ENCODE measurements at places on chromosomes 3 and 15.
A peak's percentile ranks its signal among the peaks of the same experiment; 100 is the strongest.

DNA sequence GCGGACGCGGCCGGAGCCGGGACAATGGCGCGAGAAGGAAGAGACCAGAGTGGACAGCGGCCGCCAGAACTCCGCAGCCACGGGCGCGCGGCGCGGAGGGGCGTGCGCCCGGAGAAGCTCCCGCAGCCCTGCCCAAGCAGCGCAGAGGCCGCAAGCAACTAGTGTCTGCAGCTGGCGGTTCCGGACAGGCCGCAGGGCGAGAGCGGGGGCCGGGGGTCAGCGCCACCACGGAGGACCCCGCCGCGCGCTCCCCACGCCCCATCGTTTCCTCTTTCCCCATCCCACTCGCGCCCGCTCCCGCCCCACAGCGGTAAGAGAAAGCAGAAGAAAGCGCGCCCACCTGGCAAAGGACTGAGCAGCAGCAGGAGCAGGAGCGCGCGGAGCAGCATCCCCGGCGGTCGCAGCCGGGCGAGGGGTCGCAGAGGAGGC, 440 bp downstream of the PRTG start:
- DNase-seq = no peak

DNA sequence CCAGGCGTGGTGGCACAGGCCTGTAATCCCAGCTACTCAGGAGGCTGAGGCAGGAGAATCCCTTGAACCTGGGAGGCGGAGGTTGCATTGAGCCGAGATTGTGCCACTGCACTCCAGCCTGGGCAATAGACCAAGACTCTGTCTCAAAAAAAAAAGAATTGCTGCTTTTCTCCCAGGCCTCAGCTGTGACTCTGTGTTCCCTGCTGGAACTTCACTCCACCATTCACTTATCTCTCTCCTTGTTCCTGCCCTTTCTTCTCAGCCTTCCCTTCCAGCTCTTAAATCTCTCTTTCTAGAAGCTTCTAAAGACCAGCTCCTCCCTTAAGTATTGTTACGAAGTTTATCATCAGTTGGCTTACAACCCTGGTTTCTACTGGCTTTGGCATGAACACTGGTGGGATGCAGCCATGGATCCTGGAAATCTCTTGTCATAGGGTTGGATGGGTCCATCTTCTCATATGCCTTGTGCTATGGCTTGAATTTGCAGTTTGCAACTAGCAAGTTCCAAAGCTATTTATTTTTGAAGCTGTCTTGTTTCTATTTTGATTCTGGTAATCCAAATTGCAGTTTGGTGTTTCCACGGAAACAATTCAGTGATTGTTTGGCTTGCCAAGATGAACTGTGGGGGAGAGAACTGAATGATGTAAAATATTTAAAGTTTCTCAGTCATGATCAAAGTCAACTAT, 10.5 kb downstream of the C3orf62 start:
- no peak for DNase-seq

DNA sequence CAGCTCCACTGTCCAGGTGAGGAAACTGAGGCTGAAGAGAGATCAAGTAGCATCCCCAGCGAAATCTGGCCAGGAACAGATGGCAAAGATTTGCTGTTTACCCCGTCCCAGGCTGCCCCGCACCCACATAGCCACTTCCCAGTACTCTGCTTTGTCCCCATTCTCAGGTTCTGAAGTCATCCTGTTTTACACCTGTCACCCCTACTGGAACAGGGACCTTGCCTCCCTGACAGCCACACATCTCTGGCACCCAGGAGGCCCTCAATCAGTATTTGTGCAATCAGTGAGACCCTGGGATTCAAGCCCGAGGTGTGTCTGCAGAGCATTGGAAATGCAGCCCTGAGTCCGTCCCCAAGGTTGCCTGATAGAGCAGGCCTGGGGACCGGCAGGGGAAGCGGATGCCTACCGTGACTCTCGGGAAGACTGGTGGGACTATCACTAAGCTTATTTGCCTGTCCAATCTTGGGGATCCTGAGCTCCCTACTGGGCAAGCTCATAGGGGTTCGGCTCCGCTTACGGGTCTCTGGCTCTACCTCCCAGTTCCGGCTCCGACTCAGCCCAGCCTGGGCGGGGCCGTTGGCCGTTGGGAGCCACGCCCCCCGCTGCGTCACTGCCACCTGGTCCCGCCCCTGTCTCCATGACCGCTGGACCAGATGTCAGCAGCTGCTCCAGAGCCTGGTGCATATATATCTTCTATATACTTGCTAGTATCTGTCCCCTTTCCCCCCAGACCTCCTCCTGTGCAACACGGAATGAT, 17.5 kb upstream of the FANCD2 start:
- peak; percentile 97 for DNase-seq

DNA sequence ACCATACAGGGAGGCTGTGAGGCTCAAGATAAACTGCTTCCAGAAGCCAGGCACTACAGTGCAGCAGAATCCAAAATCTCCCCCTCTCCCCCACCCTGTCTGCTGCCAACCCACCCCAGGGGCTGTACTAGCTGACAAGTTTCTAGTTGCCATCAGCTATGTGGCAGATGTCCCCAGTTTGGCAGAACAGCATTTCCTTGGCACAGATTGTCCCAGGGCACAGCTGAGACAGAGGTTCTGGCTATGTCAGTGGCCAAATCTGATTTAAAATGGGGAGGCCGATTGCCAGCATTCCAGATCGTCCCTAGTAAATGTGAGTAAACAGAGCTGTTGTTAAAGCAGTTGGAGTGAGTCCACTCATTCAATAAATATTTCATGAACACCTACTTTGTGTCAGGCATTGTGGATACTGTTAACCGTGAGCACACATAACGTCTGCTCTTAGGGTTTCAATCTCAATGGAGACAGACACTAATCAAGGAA, 28.0 kb upstream of the CCDC174 start:
- DNase-seq = no peak

DNA sequence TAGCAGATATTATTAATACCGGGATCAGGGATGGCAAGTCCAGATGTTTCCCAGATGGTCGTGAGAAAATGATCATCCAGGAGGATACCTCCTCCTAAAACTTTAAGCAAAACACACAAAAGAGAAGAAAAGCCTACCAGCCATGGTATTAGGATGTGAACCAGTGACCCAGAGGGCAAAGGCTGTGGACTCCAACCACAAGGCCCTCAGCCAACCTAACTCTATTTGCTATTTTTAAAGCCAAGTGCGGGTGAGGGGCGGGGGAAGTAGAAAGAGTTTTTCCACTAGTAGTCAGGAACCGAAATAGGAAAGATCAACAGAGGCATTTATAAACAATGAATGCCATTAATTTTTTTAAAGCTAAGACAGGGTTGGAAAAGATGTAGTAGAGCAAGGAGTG, 77.4 kb downstream of the STAC start:
- no peak for DNase-seq

DNA sequence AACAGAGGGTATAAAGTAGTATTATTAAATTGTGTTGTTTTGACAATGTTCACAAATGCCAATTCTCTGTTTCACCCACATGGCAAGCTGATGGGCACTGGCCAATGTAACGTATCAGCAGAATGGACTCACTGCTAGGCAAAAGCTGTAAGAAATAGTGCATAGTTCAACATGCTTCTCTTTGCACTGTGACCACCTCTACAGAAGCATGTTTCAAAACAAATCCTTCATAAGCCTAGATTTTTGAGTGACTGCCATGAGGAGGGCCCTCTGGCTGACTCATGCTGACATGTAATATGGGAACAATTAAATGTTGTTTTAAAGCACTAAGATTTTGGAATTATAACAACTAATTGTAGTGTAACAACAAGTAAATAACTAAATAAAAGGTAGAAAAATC, 3.2 kb downstream of the GBE1 start:
- DNase-seq = no peak

- no peak for DNase-seq
Observed at GRCh38 chr3:194472290-194472920, 14.4 kb downstream of the ATP13A3 start.

GRCh38 chr3:27721717-27722564, at the start of gene EOMES:
Gene EOMES (minus strand): TSS chr3:27722323. CDS start chr3:27722294, 29 bp downstream.
- DNase-seq = peak; percentile 84

GRCh38 chr3:46649436-46649835, 37.1 kb downstream of the FAM240A start:
- DNase-seq = no peak
